ENCODE measurements at places on chromosomes 2 and 18.

- peaks cover 26% of the 10 kb centered on the region for H3K27me3 ChIP-seq
- H3K36me3 ChIP-seq, result no peaks in the 10 kb centered on the region
- no peaks in the 10 kb centered on the region for H3K4me1 ChIP-seq
- H3K4me3 ChIP-seq, result no peak overlapping the region
- H3K27ac ChIP-seq, result no peak overlapping the region
- DNase-seq, result no peak
These were observed 137.7 kb upstream of the TWIST2 start for GRCh38 chr2:238710032-238710735.

GRCh38 chr2:168160897-168161296, 86.5 kb downstream of the STK39 start:
- no peak for DNase-seq
- peaks cover 29% of the 10 kb centered on the region for H3K4me1 ChIP-seq
- no peaks in the 10 kb centered on the region for H3K27me3 ChIP-seq
- H3K36me3 ChIP-seq, result peaks cover 10% of the 10 kb centered on the region

GRCh38 chr2:54704688-54705605, 18.5 kb upstream of the EML6 start:
- H3K27ac ChIP-seq, result no peak overlapping the region
- no peak for DNase-seq
- no peak overlapping the region for H3K4me3 ChIP-seq
- no peaks in the 10 kb centered on the region for H3K36me3 ChIP-seq

GRCh38 chr2:96957244-96957643, 29.1 kb downstream of the FAM178B start:
- H3K36me3 ChIP-seq, result no peaks in the 10 kb centered on the region
- H3K27ac ChIP-seq, result peak overlapping the region; percentile 35
- H3K27me3 ChIP-seq, result no peaks in the 10 kb centered on the region
- H3K4me3 ChIP-seq, result no peak overlapping the region

- H3K4me1 ChIP-seq, result no peaks in the 10 kb centered on the region
- no peaks in the 10 kb centered on the region for H3K27me3 ChIP-seq
- H3K27ac ChIP-seq, result no peak overlapping the region
- no peak overlapping the region for H3K4me3 ChIP-seq
- DNase-seq, result no peak
- no peaks in the 10 kb centered on the region for H3K36me3 ChIP-seq
These were observed 224.4 kb upstream of the CYRIA start for GRCh38 chr2:16890081-16890480.

- H3K4me1 ChIP-seq, result peaks cover 1% of the 10 kb centered on the region
- H3K27me3 ChIP-seq, result no peaks in the 10 kb centered on the region
- no peak overlapping the region for H3K27ac ChIP-seq
- no peaks in the 10 kb centered on the region for H3K36me3 ChIP-seq
- DNase-seq, result no peak
These were observed 1947.6 kb upstream of the CELF4 start for GRCh38 chr18:39513186-39513585.

DNA sequence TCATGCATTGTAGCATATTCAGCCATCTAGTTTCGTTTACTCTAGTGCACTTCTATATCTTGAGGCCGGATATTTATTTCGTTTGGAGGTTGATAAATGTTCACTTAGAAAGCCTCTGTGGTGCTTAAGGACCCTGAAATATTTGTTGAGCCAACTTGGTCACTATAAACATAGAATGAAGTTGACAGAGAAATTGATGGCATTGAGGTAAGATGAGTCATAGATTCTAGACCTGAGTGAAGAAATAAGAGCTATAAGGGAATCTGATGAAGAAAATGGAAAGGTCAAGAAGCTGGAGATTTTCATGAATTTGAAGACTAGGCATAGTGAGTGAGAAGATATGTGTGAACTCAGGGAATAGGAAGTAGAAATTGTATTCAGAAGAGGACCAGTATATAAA, 35.9 kb downstream of the EPC2 start:
- H3K4me1 ChIP-seq, result peaks cover 7% of the 10 kb centered on the region
- H3K27ac ChIP-seq, result no peak overlapping the region
- H3K4me3 ChIP-seq, result no peak overlapping the region
- no peak for DNase-seq

- H3K4me1 ChIP-seq, result no peaks in the 10 kb centered on the region
- H3K4me3 ChIP-seq, result no peak overlapping the region
- H3K36me3 ChIP-seq, result peaks cover 13% of the 10 kb centered on the region
- DNase-seq, result no peak
- H3K27me3 ChIP-seq, result no peaks in the 10 kb centered on the region
- H3K27ac ChIP-seq, result no peak overlapping the region
These were observed 15.9 kb downstream of the EFEMP1 start for GRCh38 chr2:55907686-55908085.

DNA sequence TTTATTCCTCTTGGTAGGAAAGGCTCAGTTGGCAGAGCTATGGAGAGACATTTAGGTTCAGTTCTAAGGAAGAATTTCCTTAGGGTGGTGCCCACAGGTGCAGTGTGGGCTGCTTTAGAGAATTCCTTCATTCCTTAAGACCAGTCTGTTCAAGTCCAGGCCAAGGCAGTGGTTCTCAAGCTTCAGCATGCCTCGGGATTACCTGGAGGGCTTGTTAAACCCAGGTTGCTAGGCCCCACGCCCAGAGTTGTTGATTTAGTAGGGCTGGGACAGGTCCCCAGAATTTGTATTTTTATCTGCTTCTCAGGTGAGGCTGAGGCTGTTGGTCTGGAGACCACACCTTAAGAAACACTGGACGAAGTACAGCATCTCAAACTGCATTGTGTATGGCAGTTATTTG, 68.9 kb downstream of the CERS6 start:
- H3K36me3 ChIP-seq, result no peaks in the 10 kb centered on the region
- H3K4me1 ChIP-seq, result peaks cover 76% of the 10 kb centered on the region
- no peak overlapping the region for H3K4me3 ChIP-seq
- no peaks in the 10 kb centered on the region for H3K27me3 ChIP-seq

DNA sequence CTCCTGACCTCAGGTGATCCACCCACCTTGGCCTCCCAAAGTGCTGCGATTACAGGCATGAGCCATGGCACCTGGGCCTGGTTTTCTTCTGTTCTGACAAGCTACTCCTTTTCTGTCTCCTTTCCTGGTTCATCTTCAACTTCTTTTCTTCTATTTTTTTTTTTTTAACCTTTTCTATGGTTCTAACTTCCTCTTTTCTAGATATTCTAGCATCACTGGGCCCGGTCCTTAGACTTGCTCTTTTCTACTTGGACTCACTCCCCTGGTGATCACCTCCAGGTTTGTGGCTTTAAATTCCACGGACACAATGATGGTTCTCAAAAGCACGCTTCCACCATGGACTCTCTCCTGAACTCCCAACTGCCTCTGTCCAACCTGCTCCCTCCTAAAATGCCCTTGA, 2.0 kb downstream of the EIF2AK2 start:
- peaks cover 32% of the 10 kb centered on the region for H3K36me3 ChIP-seq
- no peak for DNase-seq
- no peak overlapping the region for H3K4me3 ChIP-seq
- H3K4me1 ChIP-seq, result peaks cover 36% of the 10 kb centered on the region

DNA sequence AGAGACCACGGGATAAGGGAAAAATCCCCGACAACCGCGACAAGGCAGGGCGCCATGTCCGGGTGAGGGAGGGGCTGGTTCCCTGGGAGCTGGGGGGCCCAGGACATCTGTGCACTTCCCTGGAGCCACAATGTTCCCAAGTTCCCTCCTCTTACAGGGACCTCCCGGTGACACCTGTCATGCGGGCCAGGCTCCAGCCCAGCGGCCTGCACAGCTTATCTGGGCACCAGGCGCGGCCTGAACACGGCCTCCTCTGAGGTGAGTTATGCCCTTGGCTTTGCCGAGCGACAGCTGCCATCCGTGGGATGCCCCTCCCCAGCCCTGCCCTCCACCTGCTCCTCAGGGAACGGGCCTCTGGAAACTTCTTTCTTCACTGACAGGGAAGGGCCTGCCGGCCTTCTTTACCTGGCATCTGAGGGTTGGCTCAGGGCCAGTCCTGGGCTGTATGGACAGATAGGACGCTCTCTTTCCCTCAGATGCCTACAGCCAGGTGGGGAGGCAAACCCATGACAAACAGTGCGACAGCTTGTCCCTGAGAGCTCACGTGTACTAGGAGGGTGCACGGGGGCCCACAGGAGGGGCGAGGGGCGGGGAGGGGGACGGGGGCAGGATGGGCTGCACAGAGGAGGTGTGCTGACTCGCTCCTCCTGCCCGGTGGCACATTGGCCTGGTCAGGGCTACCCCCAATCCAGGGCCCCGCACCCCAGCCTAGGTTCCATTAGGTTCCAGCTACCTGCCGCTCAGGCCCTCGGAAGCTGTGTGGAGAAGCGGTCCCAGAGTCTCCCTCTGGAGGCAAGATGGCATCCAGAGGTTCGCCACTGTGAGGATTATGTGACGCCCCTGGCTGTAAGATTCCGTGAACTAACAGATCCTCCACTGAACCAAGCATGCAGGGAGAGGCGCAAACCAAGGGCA, 34.9 kb upstream of the HPCAL1 start:
- no peaks in the 10 kb centered on the region for H3K27me3 ChIP-seq
- H3K36me3 ChIP-seq, result no peaks in the 10 kb centered on the region
- H3K4me1 ChIP-seq, result peaks cover 9% of the 10 kb centered on the region
- no peak overlapping the region for H3K4me3 ChIP-seq

DNA sequence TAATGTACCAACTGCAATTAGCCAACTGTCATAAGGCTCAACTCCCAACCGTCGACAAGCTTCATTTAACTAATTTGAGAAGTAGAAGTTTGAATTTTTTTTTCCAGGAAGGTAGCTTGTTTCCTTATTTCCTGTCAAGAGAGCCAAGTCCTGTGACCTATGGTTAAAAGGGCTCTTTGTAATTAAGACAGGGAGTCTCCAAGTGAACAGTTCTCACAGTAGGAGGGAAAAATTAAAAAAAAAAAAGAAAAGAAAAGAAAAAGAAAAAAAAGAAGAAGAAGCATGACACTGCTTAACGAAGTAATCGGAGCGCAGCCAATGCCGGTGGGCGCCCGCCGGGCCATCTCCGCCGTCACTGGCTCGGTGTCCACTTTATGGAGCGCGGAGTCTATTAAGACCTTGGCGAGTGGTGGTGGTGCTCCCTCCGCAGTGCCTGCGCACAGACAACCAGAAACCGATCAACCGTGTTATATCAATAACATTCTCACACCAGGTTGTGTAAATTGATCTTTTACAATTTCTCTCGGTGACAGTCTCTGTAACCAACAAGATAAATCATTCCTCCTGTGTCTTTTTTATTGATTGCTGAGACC, 197.2 kb upstream of the POU3F3 start:
- peaks cover 78% of the 10 kb centered on the region for H3K27me3 ChIP-seq
- DNase-seq, result no peak
- H3K36me3 ChIP-seq, result no peaks in the 10 kb centered on the region

DNA sequence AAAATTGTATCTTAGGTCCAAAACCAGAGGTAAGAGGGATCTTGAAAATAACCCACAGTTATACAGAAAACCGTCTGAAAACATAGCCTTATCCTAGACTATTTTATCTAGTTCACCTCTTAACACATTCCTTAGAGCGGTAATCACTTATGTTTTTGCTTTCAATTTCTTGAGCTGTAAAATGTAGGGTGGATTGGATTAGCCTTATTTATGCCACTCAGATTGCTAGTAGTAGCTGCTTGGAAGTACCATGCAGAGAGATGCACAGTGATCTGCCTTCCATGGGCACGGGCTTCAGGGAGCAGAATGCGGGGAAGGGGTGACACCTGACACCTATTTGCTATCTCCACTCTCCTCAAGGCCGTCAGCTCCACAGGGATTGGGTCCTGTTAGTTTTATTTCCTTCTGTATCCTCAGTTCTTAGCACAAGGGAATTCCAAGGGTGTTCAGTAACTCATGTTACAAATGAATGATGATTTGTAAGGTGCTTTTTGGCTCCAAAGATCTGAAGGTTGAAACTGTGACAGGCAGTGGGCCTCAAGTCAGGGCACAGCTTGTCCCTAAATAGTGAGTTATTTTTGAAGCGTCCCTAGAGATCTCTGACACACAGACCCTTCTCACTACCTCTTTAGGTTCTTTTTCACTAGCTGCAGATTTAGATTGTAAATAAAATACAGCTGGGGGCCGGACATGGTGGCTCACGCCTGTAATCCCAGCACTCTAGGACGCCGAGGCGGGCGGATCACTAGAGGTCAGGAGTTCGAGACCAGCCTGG, 64.0 kb upstream of the PMAIP1 start:
- H3K27ac ChIP-seq, result no peak overlapping the region
- H3K36me3 ChIP-seq, result no peaks in the 10 kb centered on the region
- peaks cover 39% of the 10 kb centered on the region for H3K27me3 ChIP-seq

DNA sequence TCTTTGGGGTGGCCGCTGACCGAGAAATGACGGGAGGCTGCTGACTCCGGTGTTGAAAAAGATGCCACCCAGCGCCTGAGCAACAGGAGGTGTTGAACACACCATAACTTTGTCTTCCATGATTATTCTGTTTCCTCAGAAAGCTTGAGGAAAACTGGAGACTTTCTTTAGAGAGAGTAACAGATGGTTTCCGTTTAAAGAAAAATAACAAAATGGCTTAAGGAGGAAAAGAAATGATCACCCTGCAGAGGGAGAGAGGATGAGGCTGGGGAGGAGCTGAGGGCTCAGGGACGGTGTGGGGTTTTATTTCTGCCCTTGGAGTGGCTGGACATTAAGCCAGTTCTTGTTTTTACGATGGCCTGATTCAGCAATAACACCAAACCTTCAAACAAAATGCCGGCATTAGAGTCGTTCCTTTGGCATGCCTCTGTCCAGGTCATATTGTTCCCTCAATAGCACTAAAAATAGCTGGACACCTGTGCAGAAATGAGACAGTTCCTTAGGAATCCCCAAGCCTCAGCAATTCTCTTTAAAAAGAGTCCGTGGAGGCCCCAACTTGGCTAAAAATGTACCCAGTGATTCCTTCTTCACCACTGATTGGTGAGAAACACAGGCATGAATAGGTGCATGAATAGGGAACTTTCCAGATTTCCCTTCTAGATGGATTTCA, 182.4 kb downstream of the ALPK2 start:
- H3K36me3 ChIP-seq, result no peaks in the 10 kb centered on the region
- H3K27me3 ChIP-seq, result peaks cover 20% of the 10 kb centered on the region
- peaks cover 26% of the 10 kb centered on the region for H3K4me1 ChIP-seq
- no peak for DNase-seq
- no peak overlapping the region for H3K27ac ChIP-seq

GRCh38 chr2:3457524-3458395, 61.6 kb downstream of the ADI1 start:
- H3K36me3 ChIP-seq, result peaks cover 20% of the 10 kb centered on the region
- H3K4me1 ChIP-seq, result no peaks in the 10 kb centered on the region
- H3K27me3 ChIP-seq, result no peaks in the 10 kb centered on the region
- H3K4me3 ChIP-seq, result no peak overlapping the region
- no peak for DNase-seq
- H3K27ac ChIP-seq, result no peak overlapping the region

DNA sequence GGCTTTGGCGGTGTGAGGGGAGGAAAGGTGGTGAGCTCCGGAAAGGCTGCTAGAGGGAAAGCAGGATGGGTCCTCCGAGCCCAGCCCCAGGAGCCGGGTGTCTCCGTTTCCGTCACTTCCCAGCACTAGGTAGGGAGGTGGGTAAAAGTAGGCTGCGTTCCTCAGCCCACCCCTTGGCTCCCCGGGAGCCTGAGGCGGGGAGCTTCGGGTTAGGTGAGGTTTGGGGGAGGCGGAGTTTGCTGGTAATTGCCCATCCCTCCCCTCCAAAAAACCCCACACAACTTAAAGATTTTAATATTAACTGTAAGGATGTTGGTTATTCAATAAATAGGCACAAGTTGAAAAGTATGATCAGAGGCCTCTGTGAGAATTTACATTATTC, 552 bp upstream of the ATF2 start:
- DNase-seq, result no peak
- peak overlapping the region; percentile 100 for H3K27ac ChIP-seq
- H3K4me1 ChIP-seq, result peaks cover 29% of the 10 kb centered on the region
- H3K4me3 ChIP-seq, result peak overlapping the region; percentile 100
- no peaks in the 10 kb centered on the region for H3K36me3 ChIP-seq
- no peaks in the 10 kb centered on the region for H3K27me3 ChIP-seq

Measured in mesothelial cell of epicardium (in vitro differentiated cells).